Ovary (tissue), 10 donors: ENCODE measurements at places on chromosomes 1 and 21. TPM values are rescaled to one million over a fixed set of nuclear protein-coding genes. Genes with fewer than 3 reads are reported as not detected.

DNA sequence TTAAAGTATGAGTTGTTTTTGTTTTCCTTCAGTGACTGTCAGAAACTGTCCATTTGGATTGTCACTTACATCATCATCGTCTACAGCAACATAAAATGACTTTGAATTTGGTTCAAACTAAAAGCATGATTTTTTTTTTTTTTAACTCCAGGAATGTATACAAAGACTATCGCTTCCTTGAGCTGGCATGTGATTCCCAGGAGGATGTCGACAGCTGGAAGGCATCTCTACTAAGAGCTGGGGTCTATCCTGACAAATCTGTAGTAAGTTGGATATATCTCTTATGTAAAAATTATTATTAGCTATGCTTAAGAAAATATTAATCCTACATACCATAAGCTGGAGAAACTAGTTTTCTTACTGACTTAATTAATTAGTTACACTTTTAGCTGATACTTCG is 111.9 kb upstream of the C1orf105 start:
- DNase-seq, result no peak

- no peak for DNase-seq
These were observed 60.9 kb upstream of the IFNAR2 start for GRCh38 chr21:33168886-33169285.

DNA sequence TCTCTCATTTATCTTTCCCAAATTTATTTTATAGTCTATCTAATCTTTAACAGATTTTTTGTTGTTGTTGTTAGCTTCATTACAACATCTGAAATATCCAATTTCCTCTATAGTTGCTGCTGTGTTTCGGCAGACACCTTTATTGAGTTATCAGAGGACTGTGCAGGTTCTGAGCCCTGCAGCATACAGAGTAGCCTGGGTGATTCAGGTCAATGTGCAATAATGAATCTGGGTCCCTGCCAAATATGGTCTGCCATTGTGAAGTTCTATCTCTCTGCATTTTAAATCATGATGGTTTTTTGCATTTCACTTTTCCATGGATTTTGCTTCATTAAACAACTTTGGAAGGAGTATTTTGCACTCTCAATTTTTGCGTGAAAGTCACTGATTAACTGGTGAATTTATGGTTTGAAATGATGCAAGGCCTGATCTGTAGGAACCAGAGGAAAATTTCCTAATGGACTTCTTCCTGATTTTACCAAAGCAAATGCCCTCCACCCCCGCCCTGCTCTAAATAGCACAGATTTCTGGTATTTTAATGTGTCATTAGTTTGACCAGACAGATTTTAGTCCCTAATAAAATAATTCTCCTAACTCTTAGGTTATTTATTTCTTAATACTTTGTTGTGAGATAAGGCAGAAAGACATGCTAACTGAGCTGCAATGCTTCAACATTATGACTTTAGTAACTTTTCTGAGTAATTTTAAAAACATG is 402.3 kb downstream of the PTBP2 start:
- no peak for DNase-seq

GRCh38 chr1:94044290-94044790 is 76.6 kb downstream of the ABCA4 start:
- DNase-seq, result peak; percentile 53

Gene AIRE
- not detected for polyA plus RNA-seq

Gene ZNF697
- polyA plus RNA-seq, result 6.2 TPM

GRCh38 chr21:42118901-42119300 is 47.8 kb downstream of the UMODL1 start:
- no peak for DNase-seq

Gene FCRL4
- polyA plus RNA-seq, result not detected

DNA sequence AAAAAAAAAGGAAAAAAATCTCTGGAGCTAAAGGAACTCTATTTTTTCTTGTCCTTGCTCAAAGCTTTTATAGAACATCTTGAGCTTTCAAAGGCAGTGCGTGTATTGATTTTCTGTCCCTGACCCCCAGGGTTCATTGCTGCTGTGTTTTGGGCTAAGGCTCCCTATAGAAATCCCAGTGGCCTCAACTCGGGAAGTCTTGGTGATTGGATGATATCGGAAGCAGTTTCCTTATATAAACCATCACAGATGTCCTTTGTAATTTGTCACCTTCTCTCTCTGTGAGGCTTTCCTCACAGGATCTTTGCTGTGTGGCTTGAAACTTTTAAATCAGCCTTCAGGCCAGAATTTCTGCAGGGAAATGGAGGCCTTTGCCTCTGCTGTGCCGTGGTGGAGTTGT is 397.7 kb downstream of the RPS6KC1 start:
- DNase-seq, result no peak

Gene SLC5A3
- polyA plus RNA-seq, result 6.0 TPM

Gene DIPK1A
- 15.4 TPM for polyA plus RNA-seq

Gene NR5A2
- polyA plus RNA-seq, result 45.8 TPM

Gene COL8A2
- 2.3 TPM for polyA plus RNA-seq

DNA sequence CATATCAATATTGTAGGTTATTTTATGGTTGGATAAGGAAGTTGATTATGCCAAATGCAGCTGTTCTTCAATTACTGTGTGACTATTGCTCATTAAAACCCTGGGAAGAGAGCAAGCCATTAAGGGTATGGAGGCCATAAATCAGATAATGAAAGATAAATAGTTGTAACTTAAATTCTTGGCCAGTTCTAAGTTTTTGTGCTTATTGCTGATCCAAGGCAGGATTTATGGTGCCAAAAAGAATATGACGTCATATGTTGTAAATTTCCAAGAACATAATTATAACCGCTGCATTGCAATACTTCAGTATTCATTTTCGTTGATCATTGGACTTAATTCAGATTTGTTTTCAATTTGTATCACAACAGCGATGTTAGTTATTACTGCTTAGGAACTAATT is 211.6 kb downstream of the LRRC40 start:
- DNase-seq, result no peak

DNA sequence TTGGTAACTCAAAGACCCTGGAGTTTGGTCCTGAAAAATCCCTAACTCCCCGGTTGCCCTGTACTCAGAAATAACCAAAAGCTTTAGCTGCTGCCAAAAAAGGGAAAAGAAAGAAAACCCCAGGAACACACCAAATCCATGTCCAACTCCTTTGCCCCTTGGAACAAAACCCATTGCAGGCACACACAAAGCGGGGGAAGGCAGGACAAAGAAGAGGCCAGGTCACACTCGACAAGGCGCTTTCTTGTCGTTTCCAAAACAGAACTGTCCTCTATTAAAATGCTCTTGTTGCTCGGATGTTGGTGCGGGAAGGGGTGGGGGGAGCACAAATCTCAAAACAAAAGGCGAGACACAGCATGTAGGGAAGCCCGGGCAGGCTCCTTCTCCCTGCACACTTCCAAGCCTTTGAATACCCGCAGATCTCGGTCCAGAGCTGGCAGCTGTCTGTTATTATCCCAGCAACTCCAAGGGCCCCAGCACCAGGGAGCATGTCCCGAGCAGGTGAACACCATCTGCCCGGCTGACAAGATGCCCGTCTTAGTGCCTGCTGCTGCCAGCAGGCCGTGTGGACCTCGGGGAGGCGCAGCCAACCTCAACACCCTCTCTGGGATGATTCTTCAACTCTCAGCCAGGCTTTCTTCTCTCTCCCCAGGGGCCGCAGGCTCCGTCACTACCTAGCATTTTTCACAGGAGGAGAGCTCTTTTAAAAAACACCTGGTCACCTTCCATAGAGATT is 96.4 kb downstream of the SSBP3 start:
- DNase-seq, result no peak

DNA sequence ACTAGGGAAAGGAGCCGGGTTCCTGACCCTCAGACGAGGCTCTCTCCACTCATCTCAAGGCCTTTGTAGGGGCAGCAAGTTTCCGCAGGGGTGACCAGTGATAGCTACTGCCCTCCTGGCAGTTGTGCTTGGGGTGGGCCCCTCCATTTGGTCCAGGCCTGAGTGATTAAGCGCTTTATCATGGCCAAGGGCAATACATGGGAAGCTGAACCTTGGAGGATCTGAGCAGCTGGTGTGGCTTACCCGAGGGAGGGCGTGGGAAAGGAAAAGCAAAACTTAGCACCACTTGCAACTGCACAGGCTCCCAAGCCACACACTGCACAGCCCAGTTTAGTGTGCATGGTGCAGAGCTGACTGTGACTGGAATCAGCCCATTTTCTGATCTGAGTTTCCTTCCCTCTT is 47.8 kb downstream of the GADD45A start:
- no peak for DNase-seq

Gene A3GALT2
- polyA plus RNA-seq, result not detected

Gene OR6K3
- not detected for polyA plus RNA-seq

DNA sequence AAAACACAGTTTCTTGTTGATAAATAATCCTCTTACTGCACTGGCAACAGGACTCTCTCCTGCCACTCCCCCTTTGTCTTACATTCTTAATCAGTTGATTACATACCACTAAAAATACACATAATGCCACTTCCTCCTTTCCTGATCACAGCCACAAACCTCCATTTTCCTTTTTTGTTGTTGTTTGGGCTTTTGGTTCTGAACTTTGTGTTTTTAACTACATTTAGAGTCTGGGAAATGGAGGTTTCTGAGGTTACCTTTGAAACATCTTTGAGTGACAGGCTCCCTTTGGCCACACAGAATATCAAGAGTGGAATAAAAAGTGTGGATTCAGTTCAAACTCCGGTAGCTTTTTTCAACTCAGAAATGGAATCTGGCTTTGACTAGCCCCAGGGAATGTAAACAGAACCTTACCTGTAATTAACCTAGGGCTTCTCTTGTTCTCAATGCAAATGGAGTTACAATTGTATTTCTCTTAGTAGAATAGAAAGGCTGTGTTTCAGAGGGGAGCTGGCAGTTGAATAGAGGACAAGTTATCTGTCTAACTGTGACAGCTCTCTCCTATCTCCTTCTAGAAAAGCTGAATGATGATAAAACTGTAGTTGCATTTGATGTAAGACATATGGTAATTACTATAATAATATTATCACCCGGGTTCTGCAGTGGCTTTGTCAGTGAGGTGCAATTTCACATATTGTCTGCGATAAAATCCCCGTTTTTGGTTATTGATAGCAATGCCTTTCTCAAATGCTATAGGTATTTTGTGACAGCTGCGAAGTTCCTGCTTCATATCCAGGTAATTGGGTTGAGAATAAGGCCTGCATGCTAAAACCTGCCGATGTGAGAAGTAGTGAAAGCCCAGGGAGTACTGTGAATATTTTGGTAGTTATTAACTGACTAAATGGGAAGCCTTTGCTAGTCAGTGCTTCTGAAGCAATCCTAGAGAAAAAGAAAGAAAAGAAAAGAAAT is 66.9 kb downstream of the ST6GALNAC5 start:
- no peak for DNase-seq

DNA sequence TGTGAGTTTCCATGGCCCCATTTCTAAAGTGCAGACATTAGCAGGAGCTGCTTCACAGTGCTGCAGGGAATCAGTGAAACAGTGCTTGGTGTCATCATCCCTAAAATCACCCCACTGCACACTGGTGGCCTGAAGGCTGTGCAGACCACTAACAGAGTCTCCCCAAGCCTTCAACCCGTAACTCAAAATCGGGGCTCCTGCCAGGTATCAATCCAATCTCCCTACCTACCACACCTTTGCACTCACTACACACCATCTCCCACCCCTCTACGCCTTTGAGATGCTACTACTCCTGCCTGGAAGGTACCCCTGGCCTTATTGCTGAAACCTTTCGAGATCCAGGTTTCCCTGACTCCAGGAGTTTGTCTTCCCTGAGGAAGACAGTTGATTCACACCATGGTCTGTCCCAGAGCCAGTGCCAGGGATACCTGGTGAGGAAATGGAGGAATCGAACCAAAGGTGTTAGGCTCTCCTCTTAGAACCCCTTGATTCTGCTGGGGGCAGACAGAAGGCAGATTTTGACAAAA is 25.5 kb downstream of the SLC2A1 start:
- no peak for DNase-seq

Gene ALPL
- 9.2 TPM for polyA plus RNA-seq

- no peak for DNase-seq
These were observed 210.2 kb downstream of the APP start for GRCh38 chr21:25960402-25960801.

DNA sequence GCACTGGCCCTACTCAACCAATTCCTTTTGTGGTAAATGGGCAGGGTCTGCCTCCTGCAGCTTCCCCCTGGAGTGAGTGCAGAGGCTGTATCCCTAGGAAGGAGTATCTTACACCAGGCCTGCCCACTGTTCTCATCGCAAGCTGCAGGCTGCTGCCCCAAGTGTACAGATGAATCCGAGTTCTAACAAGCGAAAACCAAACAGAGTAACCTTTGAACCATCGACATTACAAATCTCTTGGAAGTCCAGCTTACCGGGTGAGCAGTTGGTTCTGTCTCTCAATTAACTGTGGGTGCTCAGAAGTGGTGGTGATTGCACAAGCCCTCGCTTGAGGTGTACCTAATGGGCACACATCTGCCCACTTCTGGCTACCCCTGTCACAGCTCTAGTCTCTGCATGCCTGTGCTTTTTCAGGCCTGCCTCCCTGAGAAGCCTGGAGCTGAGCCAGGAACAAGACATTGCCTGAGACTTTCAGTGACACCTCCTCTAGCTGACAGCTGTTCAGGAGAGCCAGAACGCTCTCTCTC is 22.7 kb downstream of the INAVA start:
- DNase-seq, result peak; percentile 2

DNA sequence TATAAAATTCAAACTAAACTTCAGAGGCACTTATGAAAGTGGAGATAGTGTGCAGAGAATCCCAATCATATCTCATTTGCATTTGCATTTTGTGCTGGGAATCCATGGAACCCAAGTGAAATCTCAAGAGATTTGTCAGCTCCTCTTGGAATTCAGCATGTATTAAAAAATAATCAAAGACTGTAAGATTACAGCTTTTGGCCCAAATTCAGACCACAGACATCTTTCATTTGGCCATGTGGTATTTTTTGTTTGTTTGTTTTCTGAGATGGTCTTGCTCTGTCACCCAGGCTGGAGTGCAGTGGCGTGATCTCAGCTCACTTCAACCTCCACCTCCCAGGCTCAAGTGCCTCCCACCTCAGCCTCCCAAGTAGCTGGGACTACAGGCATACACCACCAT is 3.8 kb upstream of the CACYBP start:
- DNase-seq, result no peak

- no peak for DNase-seq
These were observed 48.7 kb upstream of the DNAH14 start for GRCh38 chr1:224880593-224881307.

DNA sequence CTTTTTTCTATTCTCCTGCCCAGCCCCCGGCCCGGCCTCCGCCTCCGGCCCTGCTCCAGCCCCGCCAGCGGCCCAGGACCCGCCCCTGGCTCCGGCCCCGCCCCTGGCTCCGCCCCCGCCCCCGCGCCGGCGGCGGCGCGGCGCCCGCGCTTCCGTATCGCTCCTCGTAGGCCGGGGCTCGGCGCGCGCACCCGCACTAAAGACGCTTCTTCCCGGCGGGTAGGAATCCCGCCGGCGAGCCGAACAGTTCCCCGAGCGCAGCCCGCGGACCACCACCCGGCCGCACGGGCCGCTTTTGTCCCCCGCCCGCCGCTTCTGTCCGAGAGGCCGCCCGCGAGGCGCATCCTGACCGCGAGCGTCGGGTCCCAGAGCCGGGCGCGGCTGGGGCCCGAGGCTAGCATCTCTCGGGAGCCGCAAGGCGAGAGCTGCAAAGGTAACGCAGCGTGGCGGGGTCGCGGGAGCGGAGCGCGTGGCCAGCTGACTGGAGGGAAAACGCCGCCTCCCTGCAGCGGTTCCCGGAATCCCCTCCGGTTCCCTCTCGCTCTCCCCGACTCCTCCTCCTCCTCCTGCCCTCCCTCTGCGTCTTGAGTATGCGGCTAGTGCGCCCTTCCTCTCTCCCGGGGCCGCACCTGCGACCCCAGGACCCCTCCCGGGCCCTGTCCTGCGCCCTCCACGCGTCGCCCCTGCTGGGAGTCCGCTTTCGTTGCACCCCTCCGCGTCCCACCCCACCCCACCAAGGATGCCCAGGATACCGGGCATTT is at the start of gene IFNAR2:
Gene IFNAR2, plus strand, starts transcription at position 155 of the 761 bp plus-strand sequence. CDS start 11,985 bp downstream, outside the sequence.
- peak; percentile 78 for DNase-seq

Gene RGL1
- 19.5 TPM for polyA plus RNA-seq

- DNase-seq, result peak; percentile 21
These were observed 212.6 kb downstream of the TGFB2 start for GRCh38 chr1:218557731-218558130.
